ENCODE measurements at places on chromosomes 2 and 18.

DNA sequence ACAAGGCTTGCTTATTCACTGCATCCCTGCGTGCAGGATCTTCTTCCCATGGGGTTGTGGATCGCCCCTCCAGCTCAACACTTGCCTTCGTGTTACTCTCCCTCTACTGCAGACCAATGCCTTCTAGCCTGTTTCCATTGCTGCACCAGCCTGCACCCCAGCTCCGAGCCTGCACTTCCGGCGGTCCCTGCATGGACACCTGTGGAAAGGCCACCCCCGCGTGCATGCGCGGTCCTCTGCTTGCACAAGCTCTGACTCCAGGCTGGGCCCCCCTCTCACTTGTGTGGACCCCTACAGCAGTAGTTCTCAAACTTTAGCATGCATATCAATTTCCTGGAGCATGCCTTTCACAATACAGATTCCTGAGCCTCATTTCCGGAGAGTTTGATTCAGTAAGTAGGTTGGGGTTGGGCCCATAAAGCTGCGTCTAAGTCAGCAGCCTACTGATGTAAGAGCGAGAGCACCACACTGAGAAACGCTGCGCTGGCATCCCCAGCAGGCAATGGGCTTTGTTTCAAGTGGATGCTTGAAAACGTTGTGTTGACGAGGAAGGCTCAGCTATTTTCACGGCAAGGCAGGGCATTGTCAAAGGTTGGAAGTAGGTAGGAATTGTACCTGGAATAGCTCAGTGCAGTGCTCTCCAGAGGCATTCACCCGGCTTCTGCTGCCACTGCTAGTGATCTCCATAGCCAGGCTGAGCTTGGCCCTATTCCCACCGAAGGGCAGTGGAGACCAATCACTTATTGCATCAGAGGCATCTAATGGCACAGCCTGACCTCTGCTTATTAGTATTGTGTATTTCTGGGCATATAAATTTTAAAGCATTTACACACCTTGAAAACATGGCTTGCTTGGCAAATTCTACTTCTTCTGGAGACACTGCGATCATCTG lies 32.6 kb downstream of the CREG2 start:
- DNase-seq = no peak

GRCh38 chr2:200585730-200586643 lies at the start of gene AOX1:
Gene AOX1 (plus strand): TSS chr2:200586014. CDS start chr2:200586109, 95 bp downstream.
- DNase-seq = no peak

GRCh38 chr2:106343274-106343673 lies 124.9 kb downstream of the RGPD3 start:
- no peak for DNase-seq

GRCh38 chr2:50620783-50621182 lies 411.1 kb downstream of the NRXN1 start:
- no peak for DNase-seq

DNA sequence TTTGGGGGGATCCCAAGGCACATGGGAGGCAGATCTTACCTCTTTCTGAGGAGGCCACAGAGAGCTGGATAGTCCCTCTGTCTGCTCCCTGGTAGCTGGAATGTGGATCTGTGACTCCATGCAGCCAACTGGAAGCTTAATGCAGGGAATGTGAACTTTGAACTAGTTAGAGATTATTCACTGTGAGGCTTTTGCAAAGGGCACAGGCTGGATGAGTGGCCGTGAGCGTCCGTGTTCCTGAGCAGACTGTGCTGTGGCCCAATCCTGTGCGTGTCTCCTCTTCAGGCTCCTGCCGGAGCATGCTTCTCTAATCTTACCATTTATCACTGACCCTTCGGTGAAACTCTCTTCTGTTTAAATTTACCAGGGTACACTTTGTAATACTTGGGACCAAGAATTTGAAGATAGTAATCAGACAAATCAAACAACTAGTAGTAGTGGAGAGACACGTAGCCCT lies 187.6 kb downstream of the PTPRM start:
- no peak for DNase-seq

DNA sequence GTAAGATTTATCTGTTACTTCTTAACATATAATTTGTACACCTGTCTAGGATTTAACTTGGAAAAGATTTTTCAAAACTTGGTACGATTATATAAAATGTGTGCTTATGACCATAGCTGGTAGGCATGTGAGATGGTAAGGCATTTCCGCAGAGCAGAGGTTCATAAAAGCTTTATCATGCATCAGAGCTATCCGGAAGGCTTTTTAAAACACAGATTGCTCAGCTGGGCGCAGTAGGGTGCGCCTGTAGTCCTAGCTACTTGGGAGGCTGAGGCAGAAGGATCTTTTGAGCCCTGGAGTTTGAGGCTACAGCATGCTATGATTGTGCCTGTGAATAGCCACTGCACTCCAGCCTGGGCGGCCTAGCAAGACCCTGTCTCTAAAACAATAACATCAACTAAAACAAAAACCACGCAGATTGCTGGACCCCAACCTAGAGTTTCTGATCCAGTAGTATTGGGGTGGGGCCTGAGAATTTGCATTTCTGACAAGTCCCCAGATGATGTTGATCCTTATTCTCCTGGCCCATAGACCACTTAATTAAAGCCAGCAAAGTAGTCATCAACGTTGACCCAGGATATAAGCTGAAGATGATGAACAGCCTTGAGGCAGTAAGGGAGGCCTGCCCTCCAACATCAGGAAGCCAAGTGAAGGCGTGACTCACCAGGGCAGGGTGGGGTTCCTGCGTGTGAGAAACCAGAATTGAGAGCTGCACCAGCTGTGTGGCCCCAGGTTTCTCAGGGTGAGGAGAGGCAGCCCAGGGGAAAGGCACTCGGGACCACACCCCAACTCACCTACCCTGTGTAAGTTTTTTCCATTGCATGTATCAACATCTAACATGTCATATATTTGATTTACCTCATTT lies 21.6 kb upstream of the SLC20A1 start:
- DNase-seq = no peak

DNA sequence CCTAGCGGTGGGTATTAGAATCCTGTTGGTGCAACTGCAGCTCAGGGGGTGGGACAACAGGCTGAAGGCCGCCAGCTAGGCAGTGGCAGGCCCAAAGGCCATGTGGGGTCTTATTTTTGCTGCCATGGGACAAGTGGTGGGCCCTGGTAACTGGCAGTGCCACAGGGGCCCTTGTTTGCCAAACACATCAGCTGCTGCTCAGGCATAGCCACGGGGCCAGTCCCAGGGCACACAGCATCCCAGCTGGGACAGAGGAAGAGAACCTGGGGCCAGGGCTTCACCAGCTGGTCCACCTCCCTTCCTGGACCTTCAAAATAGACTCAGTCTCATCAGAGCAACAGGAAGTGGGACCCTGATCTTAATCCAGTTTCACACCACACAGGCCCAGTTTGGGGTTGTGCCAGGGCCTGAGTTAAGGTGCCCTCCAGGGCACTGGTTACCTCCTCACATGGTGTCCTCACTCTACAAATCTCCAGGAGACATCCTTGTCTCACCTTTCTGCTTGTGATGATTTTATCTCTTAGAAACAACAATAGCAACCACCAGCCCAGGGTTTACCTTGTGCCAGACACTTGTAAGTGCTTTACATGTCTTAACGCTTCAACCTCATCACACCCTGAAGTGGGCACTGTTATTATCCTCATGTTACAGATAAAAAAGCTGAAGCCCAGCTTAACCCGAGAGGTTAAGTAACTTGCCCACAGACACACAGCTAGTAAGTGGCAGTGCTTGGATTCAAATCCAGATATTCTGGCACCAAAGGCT lies 98.5 kb downstream of the GYPC start:
- no peak for DNase-seq

DNA sequence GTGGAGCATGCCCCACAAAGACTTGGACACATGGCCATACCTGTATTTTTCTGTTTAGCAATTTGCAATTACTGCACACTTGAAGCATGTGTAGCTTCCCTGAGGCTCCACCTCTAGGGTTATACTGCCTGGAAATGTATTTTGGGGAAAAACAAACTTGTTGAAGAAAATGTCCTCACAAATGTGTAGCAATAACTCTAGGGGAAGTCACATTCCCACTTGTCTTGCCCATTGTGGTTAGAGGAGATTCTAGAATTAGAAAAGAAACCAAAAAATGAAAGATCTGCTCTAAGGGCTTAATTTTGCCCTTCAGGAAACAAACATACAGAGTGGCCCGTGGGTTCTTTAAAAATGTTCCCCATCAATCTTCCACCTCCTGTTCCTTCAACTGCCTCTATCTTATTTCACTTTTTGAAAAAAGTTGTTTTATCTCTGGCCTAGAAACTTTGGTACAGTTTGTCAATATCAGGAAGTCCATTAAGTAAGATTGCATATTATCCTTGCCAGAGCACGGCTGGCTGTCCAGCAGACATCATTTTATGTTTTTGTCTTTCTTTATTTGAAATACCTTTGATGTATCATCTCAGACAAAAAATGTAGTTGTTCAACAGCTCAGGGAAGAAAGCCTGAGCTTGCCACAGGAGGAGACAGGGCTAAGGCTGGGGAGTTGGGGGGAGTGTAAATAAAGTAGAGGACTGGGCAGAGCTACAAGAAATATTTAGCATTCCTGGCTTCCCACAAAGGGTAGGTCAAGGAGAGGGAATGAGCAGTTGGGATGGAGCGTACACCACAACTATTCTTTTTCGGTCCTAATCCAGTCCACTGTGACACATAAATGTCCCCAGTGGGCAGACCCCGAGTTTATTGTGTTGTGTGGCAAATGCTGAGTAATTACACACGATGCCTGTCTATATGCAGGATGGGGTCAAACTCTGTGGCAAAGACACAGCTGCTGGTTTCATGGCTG lies 96.8 kb upstream of the CDC42EP3 start:
- DNase-seq = no peak

GRCh38 chr18:48804856-48805610 lies 145.7 kb downstream of the SMAD7 start:
- DNase-seq = no peak

GRCh38 chr2:160415991-160416390 lies 77.6 kb downstream of the RBMS1 start:
- DNase-seq = no peak

DNA sequence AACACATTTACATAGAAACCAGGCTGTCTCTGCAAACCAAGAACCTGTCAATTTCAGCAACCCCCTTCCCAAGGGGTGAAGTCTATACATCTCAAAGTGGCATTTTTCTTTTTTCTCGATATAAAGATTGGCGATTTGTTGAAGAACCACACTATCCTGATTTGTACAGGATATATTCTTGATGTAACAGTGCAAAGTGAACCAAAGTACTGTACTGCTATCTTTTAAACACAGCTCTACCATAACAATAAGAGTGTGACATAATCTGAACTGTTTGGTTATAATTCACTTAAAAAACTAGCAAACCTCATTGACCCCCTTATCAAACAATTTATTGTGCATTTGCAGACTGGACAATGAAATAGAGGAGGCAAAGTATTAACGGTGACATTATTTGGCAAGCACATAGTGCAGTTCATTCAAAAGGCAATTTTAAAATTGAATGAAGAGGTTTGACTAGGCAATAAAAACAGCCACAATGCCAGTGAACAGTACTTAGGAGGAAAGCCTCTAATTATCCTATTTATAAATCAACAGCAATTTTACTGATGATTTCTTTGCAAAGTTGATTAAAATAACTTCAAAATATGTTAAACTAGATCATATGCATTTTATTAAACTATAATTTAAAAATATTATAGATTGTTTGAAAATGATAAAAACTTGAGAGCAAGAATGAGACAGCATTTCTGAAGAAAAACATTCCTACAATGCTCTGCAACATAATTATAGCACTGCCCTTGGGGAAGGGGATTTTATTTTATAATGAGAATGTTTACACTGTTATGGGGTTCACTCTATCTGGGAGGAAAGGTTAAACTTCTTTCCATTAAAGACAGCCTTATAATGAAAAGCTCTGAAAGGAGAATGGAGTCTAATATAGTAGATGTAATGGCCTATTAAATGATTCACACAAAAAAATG lies 440.9 kb downstream of the ZEB2 start:
- no peak for DNase-seq

DNA sequence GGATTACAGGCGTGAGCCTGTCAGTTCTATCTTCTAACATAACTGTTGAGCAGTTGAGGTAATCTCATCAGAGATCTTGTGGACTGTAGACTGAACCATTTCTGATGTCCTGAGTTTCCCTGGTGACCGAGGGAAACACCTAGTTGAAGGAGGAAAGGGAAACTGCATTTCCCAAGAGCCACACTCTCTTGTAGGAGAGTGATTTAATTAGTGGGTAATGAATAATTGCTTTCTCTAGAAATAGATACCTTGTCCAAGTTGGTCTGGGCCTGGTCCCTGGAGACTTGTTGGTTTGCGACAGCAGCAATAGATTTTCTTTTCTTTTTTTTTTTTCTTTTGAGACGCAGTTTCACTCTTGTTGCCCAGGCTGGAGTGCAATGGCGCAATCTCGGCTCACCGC lies 7.4 kb downstream of the TTLL4 start:
- DNase-seq = no peak

- DNase-seq = peak; percentile 79
These were observed at the start of gene IGFBP2 for GRCh38 chr2:216632952-216633615. Gene IGFBP2 (plus strand): TSS chr2:216633420. CDS start chr2:216633524, 104 bp downstream.

DNA sequence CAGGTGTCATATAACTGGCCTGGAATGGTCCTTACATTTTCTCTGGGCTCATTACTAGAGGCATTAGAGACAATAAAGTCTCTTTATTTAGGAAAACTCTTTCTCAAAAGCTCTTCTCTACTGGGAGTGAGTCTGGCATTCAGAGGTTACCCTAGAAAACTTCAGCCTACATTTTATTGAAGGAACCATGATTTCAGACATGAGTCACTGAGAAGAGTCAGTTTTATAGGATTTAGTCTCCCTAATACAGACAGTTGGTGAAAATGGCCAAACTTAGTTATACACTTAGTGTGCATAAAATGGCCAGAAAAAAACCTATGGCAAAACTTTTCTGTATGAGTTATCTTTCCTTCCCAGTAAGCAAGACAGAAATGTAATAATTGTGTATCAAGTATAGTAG lies 689.4 kb downstream of the ZEB2 start:
- no peak for DNase-seq

DNA sequence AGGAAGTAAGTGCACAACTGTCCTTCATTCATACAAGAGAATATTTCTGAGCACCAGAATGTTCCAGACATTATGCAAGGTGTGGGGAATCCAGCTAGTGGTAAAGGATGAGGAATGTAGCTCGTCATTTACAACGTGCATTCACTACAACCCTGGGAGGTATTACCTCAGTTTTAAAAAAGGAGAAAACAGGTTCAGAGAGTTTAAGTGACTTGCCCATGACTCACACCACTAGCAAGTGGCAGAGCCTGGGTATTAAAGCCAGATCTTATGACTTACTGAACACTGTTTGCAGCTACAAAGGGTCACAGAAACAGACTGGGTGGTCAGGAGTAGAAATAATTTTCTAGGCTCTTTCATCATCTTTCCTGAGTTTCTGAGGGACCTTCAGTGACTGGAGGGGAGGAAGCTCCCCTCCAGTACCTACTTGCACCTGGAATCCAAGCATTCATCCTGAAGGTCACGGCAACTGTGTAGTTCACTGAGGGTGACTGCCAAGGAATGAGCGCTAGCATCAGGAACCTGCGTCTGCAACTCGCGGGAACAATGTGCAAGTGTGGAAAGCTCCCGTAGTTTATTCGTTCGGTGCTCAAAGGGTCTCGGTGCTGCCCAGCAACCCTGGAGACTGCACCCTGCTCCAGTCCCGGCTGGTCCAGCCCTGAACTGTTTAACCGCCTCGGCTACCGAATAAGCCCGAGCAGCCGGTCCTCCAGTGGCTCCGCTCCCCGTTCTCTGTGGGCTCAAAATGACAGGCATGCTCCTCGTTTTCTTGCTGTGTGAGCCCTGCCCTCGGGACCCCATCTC lies 647 bp downstream of the CCDC121 start:
- DNase-seq = peak; percentile 31
